ENCODE measurements at places on chromosomes 6 and 20. TPM values are rescaled to one million over a fixed set of nuclear protein-coding genes. Genes with fewer than 3 reads are reported as not detected.

DNA sequence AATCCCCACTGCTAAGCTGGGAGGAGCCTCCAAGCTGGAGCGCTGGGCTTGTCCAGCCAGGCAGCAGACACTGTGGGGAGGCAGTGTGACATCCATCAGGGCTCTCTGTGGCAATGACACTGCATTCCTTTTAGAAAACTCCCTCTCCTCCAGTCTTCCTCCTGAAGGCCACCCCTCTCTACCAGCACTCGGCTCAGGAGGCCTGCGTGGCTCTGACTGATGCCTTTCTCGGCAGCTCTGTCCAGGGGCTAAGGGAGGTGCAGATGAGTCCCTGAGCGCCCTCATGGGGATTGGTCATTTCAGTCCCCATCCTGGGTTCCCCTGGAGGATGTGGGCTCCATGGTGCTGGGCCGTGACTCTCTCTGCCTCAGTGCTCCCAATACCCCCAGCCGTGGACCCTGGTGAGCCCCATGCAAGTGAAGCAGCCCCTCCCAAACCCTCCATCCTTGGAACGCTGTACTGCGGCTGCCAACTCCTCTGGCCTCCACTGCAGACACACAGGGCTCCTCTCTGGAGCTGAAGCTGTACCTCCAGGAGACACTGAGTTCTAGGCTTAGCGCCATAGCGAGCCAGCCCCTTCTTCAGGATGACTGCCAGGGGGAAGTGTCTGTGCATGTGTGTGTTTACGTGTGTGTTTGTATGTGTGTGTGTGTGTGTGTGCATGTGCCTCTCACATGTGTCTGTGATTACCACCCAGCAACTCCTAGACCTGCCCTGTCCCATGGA lies 209.6 kb downstream of the ERMARD start:
- DNase-seq, result peak; percentile 52

- no peak for DNase-seq
These were observed 89.5 kb upstream of the CST7 start for GRCh38 chr20:24859539-24859938.

GRCh38 chr6:166411271-166411670 lies 28.5 kb upstream of the MPC1 start:
- DNase-seq, result no peak

- peak; percentile 77 for DNase-seq
These were observed 35.7 kb downstream of the KCNB1 start for GRCh38 chr20:49446808-49447207.

DNA sequence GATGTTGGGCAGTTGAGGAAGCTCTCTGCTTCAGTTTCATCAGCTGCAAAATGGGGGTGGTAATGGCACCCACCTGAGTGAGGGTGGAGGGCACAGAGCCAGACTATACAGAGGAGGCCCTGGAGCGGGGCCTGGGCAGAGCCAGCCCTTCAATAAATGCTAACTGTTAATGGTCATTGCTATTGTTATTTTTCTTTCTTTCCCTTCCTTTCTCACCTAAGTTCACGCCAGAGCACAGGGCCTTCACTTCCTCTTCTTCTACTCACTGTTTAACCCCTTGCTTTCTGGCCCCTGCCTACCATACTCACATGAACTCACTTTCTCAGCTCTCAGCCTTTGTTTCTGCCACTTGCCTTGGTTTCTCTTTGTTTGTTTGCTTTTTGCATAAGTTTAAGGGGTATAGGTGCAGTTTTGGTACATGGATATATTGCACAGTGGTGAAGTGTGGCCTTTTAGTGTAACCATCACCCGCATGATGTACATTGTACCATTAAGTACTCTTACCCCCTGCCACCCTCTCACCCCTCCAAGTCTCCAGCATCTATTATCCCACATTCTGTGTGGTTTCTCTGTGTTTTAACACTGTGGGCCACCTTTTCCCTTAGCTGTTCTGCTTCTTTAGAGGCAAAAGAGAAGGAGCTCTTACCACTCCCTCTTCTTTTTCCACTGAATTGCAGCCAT lies 7.5 kb upstream of the RREB1 start:
- no peak for DNase-seq

DNA sequence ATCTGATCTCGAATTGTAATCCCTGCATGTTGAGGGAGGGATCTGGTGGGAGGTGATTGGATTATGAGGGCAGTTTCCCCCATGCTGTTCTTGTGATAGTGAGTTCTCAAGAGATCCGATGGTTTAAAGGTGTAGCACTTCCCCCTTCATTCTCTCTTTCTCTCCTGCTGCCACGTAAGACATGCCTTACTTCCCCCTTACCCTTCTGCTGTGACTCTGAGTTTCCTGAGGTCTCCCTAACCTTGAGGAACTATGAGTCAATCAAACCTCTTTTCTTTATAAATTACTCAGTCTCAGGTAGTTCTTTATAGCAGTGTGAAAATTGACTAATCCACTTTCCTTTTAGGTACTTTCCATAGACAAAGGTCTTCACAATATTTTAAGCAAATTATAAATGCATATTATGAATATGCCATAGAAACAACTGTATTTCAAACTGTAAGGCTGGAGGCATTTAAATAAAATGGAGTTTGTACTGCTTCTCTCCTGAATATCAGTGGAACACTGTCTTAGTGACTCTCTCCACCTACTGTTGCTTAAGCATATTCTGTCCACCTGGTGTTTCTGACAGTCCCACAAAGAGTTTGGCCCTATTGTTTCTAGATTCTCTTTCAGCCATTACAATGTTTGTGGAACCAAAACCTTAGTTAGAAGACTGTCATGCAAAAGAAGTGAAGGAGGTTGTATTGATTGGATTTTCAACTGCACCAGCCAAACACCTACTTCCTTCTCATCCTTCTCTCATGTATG lies 24.3 kb upstream of the IL17A start:
- no peak for DNase-seq

GRCh38 chr20:16562259-16562658 lies 11.0 kb downstream of the KIF16B start:
- DNase-seq, result no peak

- DNase-seq, result no peak
These were observed 50.6 kb downstream of the CCDC170 start for GRCh38 chr6:151544453-151544852.

- no peak for DNase-seq
These were observed 12.0 kb downstream of the CD83 start for GRCh38 chr6:14129575-14129974.

The ZBTB22 gene
- total RNA-seq, result 11.9 TPM

The WFDC10B gene
- total RNA-seq, result not detected

The SEL1L2 gene
- not detected for total RNA-seq
